Activated T-cell treated with anti-CD3 and anti-CD28 coated beads for 1 hour (primary cell): ENCODE measurements at places on chromosomes 16 and 17.

- no peak for DNase-seq
Observed at GRCh38 chr17:60229188-60229802, 79.5 kb downstream of the CA4 start.

- DNase-seq = no peak
Observed at GRCh38 chr17:6212766-6213165, 142.6 kb downstream of the WSCD1 start.

DNA sequence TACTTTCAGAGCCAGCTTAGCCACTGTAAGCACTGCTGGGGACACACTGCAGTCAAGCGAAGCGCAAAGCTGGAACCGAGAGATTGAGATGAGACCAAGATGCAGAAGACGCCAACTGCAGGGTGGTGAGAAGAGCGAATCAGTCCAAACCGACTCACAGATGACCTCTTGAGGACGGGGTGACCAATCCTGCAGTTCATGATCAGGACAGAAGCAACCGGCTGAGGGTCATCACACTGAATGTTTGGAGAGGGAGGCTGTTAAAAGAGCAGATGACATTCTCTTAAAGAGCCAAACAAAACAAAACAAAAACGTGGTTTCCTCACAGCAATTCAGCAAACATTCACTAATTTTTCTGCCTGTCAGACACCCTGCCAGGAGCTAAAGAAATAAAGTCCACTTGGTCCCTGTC, 8.5 kb downstream of the HASPIN start:
- no peak for DNase-seq

DNA sequence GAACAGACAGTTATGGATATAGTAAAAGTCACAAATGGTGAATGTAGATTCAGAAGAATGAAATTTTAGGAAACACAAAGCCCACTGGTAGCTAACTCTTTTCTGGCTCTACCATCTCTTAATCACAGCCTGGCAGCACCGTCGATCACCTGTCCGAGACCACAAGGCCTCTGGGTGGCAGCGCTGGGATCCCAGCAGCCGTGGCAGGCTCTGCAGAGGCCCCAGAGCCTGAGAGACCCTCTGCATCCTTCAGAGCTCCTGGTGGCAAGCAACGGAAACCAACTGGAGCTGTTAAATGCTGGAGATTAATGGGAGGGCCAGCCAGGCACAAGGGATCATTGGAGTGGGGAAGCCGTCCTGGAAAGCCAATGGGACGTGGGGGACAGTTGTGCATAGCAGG, 26.3 kb downstream of the LAT start:
- DNase-seq = no peak

DNA sequence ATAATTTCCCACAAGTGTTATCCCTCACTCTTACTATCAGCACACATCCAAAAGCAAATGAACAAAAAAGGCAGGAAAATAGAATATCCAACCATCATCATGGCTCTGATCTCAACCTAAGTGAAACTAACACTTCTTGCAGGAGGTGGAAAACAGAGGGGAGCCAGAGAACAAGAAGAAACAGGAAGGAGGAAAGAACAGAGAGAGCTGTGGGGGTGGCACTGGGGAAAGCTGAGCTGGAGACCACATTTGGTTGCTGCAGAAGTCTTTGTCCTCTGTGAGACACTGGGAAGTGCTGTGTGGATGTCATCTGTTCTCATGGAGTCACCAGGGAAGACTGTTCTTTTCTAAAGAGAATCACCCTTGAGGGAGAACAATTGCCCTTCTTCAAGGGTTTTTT, 34.7 kb downstream of the GRB7 start:
- DNase-seq = no peak

- DNase-seq = no peak
Observed at GRCh38 chr17:14346801-14347200, 45.9 kb downstream of the HS3ST3B1 start.

GRCh38 chr16:75181630-75182029, 25.3 kb downstream of the CTRB2 start:
- no peak for DNase-seq

- no peak for DNase-seq
Observed at GRCh38 chr17:35129154-35129972, 7.9 kb downstream of the FNDC8 start.

DNA sequence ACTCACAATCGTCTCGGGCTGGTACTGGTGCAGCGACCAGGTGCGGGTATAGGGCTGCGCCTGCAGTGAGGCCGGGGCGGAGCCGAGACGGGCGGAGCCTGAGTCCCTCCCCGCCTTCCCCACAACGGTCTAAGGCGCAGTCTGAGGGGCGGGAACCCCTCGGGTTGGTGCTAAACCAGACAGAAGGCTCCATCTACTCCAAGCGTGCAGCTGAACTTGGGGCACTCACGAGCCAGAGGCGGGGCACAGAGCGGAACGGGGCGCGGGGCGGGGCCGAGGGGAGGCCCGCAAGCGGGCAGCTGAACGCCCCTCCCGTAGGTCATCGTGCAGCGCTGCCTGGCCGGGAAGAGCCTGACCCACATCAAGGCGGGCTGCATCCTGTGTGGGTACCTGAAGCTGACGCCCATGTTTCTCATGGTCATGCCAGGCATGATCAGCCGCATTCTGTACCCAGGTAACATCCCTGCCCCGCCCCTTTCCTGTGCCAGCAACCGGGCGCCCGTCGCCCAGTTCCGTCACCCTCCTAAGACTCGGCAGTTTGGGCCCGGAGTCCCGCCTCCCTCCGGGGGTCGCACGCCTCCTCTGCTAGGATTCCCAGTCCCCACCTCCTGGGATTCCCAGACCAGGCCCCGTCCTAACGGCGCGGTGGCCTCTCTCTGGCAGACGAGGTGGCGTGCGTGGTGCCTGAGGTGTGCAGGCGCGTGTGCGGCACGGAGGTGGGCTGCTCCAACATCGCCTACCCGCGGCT, 5.0 kb downstream of the SLC5A2 start:
- peak; percentile 59 for DNase-seq

DNA sequence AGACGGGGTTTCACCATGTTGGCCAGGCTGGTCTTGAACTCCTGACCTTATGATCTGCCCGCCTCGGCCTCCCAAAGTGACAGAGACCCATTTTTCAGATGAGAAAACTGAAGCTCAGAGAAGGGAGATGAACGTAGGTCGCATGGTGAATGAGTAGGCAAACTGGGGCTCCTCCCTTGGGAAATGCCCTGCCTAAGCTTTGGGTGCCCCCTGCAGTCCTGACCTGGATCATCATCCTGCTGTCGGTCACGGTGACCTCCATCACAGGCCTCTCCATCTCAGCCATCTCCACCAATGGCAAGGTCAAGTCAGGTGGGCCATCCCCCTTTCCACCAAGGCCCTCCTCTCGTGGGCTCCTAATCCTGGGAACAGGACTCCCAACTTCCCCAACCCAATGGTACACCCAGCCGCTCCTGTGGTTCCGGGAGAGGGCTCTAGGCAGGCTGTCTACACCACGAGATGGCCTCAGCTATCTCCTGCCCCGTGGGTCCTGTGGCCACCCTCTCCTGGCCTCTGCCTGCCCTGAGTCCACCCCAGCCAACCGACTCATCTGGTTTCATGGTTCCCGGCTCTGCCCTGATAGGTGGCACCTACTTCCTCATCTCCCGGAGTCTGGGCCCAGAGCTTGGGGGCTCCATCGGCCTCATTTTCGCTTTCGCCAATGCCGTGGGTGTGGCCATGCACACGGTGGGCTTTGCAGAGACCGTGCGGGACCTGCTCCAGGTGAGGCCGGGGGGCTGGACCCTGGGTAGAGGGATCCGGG, 4.7 kb downstream of the SLC12A3 start:
- DNase-seq = no peak

- DNase-seq = no peak
Observed at GRCh38 chr16:30018731-30019158, 4.3 kb upstream of the C16orf92 start.

- no peak for DNase-seq
Observed at GRCh38 chr17:7992516-7992915, 9.9 kb upstream of the GUCY2D start.

GRCh38 chr17:64499805-64500486, 3.1 kb upstream of the POLG2 start:
- no peak for DNase-seq

DNA sequence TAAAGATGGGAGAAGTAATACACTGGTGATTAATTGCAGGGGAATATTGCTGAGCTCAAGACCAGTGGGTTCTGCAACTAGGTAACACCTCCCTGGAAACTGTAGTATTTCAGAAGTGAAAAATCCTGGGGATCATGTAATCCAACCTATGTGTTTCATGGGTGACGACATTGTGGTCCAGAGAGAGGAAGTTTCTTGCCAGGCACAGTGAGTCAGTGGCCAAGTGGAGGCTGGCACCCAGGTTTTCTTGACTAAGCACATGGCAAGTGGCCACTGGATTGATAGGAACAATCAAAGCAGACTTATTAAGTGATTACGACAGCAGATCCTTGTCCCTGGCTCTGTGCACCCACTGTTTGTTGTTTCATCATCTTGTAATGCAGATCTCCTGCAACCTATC, 14.6 kb upstream of the CIITA start:
- DNase-seq = no peak

- no peak for DNase-seq
Observed at GRCh38 chr17:77886387-77886728, 72.1 kb upstream of the TNRC6C start.

- DNase-seq = no peak
Observed at GRCh38 chr16:81973737-81974136, 37.5 kb downstream of the SDR42E1 start.

DNA sequence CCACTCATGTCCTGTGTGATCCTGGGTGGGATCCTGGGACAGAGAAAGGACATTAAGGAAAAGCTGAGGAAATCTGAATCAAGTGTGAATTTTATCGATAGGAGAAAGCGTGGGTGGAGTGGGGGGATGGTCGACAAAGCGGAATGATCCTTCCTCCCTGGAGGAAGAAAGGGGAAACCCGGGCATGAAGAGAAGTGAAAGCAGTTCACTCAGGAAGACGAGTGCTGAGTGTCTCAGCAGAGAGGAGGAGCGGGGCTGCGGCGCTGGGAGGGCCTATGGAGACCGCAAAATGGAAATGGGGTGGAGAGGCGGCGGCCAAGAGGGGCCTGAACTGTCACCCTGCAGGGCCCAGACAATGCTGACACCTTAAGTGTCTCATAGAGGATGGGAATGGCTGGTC, 8.7 kb downstream of the ZDHHC7 start:
- no peak for DNase-seq

DNA sequence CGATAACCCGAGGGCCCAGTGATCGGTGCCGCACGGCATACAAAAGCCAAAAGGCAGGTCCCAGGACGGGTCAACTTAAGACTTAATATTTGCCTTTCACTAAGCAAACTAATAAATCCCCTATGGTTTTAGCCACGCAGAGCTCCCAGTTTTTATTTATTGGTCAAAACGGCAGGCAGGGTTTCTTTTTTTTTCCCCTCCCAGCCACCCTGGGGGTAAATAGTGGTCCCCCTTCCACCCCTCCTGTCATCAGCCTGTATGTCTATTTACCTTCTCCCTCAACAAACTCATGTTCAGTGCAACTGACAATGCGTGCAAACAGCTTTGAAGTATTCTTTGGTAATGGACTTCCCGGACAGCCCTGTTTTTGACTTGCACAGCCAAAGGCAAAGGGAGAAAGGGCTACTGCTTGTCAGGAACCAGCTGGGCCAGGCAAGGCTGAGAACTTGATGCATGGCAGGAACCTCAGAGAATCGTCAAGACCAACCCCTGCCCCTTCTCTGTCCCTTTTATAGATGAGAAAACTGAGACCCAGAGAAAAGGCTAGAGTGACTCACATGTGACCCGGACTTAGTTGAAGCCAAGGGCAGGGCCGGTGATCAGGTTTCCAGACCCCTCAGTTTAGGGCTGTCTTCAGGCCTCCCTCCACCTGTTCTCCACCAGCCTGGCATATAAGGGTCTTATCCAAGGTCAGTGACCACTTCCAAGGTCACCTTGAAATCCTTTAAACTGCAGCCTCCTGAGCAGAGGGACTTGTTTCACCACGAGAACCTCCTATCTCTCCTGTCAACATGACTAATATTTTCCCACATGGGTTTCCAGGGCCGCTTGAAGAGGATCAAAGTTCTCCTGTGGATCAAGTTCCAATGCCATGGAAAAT, 279.0 kb downstream of the SOX9 start:
- no peak for DNase-seq

DNA sequence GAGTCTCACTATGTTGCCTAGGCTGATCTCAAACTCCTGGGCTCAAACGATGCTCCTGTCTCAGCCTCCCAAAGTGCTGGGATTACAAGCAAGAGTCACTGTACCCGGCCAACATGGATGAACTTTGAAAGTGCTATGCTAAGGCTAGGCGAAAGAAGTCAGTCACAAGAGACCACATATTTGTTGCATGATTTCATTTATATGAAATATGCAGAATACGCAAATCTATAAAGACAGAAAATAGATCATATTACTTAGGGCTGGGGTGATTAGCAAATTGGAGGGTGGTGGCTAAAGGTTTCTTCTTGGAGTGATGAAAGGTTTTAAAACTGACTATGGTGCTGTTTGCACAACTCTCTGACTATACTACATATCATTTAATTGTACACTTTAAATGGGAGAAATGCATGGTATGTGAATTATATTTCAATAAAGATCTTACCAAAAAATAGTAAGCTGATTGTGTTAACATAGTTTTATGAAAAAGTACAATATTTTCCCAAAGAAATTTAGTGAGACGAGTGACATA, 1.2 kb upstream of the FLYWCH1 start:
- DNase-seq = no peak

DNA sequence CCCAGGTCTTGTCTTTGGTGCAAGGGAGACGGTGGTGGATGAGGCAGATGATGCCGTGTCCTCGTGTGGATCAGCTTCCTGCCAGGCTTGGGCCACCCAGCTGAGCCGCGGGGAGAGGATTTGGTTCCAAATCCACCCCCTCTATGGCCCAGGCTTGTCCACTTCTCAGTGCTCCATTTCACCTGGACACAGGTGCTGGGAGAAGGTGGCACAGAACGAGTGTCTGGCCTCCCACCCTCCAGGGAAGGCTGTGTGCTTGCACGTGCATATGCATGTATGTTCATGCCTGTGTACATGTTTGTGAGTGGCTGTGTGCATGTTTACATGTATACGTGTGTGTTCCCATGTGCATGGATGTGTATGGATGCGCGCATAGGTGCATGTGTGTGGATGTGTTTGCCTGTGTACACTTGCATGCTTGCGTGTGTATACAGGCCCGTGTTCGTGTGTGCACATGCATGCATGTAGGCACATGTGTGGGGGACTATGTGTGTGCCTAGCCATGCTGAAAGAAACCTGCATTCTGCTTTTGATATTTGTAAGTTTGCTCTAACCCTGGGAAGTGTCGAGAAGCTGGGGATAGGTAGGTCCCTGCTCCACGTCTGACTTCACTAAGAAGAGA, 196.3 kb downstream of the IRF8 start:
- no peak for DNase-seq

- DNase-seq = no peak
Observed at GRCh38 chr16:67458121-67458641, 22.8 kb downstream of the ATP6V0D1 start.
